Stimulated activated CD8-positive, alpha-beta memory T cell treated with anti-CD3 and anti-CD28 coated beads, Interleukin-7, amount 100 ng/mL, for 4 hours (primary cell): ENCODE measurements at places on chromosomes 2 and 18.

DNA sequence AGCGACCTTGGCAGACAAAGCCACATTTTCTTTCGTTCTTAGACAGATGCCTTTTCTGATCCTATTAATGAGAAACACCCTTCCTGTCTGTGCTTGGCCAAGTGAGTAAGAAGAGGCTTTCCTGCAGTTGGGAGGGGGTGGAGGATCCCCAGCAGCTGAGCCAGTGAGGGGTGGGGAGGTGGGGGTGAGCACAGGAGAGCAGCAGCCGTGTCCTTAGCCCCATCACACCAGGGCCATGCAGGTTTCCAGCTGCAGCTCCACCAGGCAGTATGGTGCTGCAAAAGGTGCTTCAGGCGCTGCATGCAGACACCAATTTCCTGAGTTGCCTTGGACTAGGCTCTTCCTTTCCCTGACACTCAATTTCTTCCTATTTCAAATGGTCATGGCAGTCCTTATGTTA is 123.3 kb upstream of the SIX2 start:
- DNase-seq, result no peak

GRCh38 chr2:168315331-168316072 is 68.1 kb upstream of the STK39 start:
- DNase-seq, result no peak

DNA sequence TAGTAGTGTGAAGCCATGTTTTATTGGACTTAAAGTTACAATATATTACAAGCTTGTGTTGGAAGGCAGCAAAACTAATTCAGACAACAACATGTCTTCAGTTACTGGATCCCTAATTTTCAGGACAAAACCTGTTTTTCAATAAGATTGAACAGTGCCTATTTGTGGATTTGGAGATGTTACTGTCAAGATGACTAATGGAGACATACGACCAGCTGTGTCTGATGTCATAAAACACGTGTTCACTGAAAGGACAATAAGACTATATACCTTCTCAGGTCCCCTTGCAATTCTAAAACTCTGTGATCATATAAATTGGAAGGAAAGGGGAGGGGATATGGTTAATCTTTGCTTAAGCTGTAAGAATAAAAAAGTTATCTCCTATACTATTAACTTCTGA is 21.7 kb downstream of the METTL21A start:
- no peak for DNase-seq

GRCh38 chr2:46913471-46914381 is 1.9 kb downstream of the MCFD2 start:
- no peak for DNase-seq

GRCh38 chr2:69213201-69213600 is 173.8 kb downstream of the GFPT1 start:
- no peak for DNase-seq

- no peak for DNase-seq
Measured at GRCh38 chr2:16321872-16322271, 343.8 kb downstream of the CYRIA start.

GRCh38 chr2:104249629-104250028 is 604.3 kb upstream of the POU3F3 start:
- no peak for DNase-seq

GRCh38 chr2:1929962-1930361 is 185.6 kb upstream of the PXDN start:
- no peak for DNase-seq

- no peak for DNase-seq
Measured at GRCh38 chr2:32941944-32942690, 4.6 kb upstream of the LTBP1 start.

- DNase-seq, result no peak
Measured at GRCh38 chr2:226403369-226403768, 396.3 kb downstream of the IRS1 start.

- DNase-seq, result no peak
Measured at GRCh38 chr2:197759013-197759412, 26.1 kb downstream of the BOLL start.

GRCh38 chr18:21557607-21558253 is 42.8 kb downstream of the ESCO1 start:
- DNase-seq, result no peak

- DNase-seq, result no peak
Measured at GRCh38 chr2:72140621-72140960, 7.1 kb downstream of the CYP26B1 start.

- DNase-seq, result no peak
Measured at GRCh38 chr2:106956416-106956815, 70.4 kb upstream of the ST6GAL2 start.

GRCh38 chr2:12931186-12931844 is 214.6 kb downstream of the TRIB2 start:
- no peak for DNase-seq

DNA sequence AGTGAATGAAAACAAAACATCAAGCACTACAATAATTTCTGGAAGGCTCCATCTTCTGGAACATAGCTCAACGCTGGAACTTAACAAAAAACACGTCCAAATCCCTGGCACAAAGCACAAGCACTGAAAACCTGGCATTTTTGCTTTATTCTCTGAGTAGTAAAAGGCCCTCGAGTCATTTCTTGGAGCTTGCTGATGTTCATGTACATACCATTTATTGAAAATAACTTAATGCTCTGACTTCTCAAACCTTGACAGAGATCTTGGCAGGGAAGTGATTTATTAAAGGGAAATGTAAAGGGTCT is 76.5 kb upstream of the STK17B start:
- DNase-seq, result no peak

DNA sequence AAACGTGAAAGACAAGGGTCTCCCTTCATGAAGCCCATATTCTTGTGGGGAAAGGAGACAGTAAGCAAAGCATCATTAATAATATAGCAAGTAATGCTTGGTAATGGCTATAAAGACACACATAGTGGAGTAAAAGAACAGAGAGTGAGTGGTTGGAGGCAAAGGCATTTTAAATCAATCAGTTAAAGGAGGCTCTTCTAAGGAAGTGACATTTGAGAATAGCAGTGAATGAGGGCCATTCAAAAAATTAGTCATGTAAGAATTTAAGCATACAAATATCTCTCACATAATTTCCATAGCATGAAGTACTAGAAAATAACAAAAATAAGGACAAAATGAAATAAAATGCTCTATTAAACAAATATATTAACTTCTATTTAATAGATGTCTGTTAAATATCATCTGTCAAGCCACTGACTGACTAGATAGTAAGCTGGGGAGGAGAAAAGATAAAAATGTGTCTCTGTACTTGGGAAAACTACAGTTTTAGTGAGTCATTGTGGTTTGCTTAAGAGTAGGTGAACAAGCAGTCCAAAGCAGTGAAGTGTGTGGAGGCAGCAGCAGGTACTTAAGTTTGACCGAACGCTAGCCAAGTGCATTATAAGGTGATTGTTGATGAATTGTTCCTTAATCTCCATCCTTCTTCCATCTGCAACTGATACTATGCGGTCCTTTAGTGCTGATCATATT is 160.1 kb downstream of the PARD3B start:
- no peak for DNase-seq

GRCh38 chr2:181895818-181896217 is 4.3 kb downstream of the ITPRID2 start:
- no peak for DNase-seq

DNA sequence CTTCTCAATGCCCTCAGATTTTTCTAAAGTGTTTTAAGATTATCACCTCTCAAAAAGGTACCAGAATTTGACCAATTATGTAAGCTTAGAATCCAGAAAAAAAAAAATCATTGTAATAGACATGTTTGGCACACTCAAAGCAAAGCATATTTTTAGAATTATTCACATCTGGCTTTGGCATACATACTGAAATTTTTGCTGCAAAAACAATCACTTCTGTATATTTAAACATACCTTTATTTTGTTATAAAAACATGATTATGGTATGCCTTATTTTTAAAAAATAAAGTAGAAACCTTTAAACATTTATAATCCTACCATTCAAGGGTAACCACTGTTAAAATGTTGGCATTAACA is 143.3 kb downstream of the ESCO1 start:
- no peak for DNase-seq

DNA sequence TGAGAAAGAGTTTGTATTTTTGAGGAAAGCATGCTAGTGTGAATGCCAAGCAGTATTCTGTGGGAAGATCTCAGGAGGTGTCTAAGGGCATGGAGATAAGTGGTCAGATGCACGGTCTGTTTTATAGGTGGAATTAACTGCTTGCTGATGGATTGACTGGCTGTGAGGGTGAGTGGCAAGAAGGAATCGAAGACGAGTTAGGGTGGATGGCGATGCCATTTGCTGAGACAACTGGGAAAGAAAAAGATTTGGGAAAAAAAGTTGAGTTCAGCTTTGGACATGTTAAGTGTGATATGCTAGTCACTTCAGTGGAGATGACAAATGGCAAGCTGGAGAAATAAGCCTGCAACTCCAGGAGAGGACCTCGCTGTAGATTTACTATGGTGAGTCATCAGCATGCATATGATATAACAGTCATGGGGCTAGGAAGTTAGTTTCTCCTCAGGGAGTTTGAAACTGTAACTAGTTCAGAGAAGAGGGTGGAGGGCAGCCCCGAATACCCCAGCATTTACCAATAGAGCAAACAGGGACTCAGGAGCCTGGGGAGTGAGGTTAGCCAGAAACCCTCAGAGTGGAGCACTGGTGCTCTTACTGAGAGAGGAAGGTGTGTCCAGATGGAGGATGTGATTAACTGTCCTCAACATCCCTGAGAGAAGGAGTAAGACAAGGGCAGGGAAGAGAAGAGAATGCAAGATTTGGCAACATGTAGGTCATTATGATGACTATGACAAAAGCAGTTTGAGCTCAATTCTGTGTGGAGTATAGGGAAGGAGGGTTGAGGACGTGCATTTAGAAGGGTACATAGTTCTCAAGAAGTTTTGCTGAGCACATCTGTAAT is 2.0 kb upstream of the HK2 start:
- no peak for DNase-seq

- DNase-seq, result no peak
Measured at GRCh38 chr2:84556190-84556589, 39.9 kb downstream of the DNAH6 start.

DNA sequence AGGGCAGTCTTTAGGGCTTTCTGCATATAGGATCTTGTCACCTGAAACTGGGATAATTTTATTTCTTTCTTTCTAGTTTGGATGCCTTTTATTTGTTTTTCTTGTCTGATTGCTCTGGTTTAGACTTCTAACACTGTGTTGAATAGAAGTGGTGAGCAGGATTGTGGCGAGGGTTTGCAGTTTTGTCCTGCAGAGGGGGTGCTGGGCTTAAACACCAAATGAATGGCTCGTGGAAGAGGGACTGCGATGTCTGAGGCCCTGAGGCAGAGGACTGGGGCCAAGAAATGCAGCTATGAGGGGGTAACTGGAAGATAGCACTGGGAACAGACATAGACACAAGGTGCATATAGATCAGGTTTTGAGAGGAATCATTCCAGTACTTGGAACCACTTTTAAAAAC is 20.5 kb downstream of the UBE2F start:
- DNase-seq, result no peak

DNA sequence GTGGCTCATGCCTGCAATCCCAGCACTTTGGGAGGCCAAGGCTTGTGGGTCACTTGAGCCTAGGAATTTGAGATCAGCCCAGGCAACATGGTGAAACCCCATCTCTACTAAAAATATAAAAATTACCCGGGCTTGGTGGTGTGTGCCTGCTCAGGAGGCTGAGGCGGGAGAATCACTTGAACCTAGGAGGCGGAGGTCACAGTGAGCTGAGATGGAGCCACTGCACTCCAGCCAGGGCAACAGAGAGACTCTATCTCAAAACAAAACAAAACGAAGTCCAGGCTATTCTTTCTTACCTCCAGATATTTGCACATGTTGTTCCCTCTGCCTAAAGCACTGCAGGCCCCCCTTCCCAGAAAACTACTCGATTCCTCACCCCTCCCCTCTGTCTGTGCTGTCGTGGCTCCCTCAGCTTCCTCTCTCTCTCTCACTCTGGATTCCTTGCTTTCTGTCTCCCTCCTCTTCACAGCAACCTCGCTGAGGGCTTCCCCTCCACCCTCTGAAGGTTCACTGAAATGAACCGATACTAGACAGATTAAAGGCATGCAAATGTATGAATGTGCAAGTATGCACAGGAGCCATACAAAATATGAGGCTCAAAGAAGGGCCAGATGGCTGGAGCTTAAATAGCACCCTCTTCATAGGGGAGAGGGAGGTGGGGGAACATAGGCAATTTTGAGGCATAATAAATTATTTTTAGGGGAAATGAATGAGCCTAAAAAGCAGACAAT is 18.5 kb downstream of the TMEM177 start:
- DNase-seq, result no peak

DNA sequence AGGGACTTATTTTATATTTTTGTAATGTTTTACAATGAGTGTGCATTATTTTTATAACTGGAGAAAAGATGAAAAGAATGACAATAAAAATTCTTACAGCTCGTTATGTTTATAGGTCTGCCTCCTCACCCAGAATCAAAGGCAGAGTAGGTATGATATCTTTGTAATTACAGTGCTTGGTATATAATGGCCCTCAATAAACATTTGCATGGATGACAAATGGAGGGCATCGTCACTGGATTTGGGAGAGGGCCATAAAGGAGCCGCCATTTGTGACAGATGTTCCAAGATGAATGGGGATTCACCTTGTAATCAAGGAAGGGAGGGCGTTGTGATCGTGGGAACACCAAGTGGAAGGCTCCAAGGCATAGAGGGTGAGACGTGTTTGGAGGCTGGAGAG is 22.6 kb upstream of the GIGYF2 start:
- DNase-seq, result no peak
